Fibroblast of skin of left biceps (primary cell): ENCODE measurements at places on chromosomes 13 and 19.

GRCh38 chr19:27986299-27986698 lies 1226.7 kb downstream of the UQCRFS1 start:
- no peak for DNase-seq

GRCh38 chr13:49481788-49482187 lies 14.0 kb upstream of the PHF11 start:
- DNase-seq = no peak

GRCh38 chr13:40389081-40389641 lies 277.3 kb downstream of the FOXO1 start:
- no peak for DNase-seq

- no peak for DNase-seq
Observed at GRCh38 chr19:42165146-42165545, 32.9 kb upstream of the POU2F2 start.

GRCh38 chr13:100561599-100562204 lies 26.9 kb downstream of the GGACT start:
- no peak for DNase-seq

- DNase-seq = no peak
Observed at GRCh38 chr13:110228936-110229904, 77.7 kb downstream of the COL4A1 start.

- no peak for DNase-seq
Observed at GRCh38 chr13:97327506-97328221, 105.5 kb downstream of the MBNL2 start.

- no peak for DNase-seq
Observed at GRCh38 chr13:48233889-48234488, 983 bp downstream of the ITM2B start.

GRCh38 chr19:37095859-37096258 lies 17.6 kb downstream of the ZNF420 start:
- DNase-seq = no peak

GRCh38 chr19:34731019-34731829 lies 2.8 kb upstream of the ZNF181 start:
- no peak for DNase-seq

DNA sequence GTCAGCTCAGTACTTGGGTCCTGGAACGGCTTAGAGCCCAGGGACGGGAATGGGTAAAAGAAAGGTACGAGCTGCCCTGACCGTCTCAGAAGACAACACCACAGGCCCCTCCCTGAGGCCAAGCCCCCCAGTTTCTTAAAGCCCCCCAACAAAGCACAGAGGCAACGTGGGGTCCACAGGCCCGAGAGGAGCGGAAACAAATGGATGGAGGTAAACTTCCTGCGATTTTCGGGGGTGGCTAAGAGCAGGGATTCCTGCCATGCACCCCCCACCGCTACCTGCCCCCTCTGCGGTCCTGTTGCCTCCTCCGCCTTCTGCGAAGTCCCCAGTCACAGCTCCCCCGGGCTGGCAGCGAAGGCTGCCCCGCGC lies 48.2 kb downstream of the PTPRS start:
- no peak for DNase-seq

DNA sequence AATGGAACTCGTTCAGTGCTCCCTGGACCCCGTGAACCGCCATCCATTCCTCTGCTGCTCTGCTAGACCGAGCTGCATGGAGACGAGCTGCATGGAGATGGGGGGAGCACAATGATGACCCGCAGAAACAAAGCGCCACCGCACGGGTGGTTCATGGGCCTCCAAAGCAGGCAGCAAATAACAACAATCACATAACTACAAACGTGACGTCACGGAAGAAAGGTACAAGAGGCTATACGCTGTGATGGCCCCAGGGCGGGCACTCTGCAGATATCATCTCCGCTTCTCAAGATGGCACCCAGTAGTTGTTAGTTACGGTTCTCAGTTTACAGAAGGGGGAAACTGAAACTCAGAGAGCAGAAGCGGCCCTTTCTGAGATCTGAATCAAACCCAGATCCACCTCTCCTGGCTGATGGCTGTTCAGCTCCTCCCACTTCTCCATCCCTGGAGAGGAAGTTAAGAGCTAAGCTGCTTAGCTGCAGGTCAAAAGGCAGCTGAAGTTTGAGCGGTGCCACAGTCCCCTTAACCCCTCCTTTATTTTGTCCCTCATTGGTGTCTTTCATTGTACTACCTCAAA lies 1.7 kb downstream of the ATP13A1 start:
- no peak for DNase-seq

- no peak for DNase-seq
Observed at GRCh38 chr13:59483501-59484145, 680.1 kb downstream of the DIAPH3 start.

- no peak for DNase-seq
Observed at GRCh38 chr19:39469036-39469435, 11.6 kb upstream of the TIMM50 start.

GRCh38 chr19:42067315-42067888 lies 2.6 kb downstream of the GRIK5 start:
- DNase-seq = no peak
